ENCODE measurements at places on chromosomes 1 and 21. TPM values are rescaled to one million over a fixed set of nuclear protein-coding genes. Genes with fewer than 3 reads are reported as not detected.

KLHL21 gene
- 37.3 TPM for total RNA-seq

RNU5D-1 gene
- total RNA-seq = not detected

ANGEL2 gene
- total RNA-seq = 41.2 TPM

RPL5 gene
- total RNA-seq = 1,468 TPM

NBPF4 gene
- 0.11 TPM for total RNA-seq

ARHGEF16 gene
- total RNA-seq = not detected

S100A2 gene
- total RNA-seq = 0.81 TPM

CCDC181 gene
- total RNA-seq = 0.24 TPM

DNA sequence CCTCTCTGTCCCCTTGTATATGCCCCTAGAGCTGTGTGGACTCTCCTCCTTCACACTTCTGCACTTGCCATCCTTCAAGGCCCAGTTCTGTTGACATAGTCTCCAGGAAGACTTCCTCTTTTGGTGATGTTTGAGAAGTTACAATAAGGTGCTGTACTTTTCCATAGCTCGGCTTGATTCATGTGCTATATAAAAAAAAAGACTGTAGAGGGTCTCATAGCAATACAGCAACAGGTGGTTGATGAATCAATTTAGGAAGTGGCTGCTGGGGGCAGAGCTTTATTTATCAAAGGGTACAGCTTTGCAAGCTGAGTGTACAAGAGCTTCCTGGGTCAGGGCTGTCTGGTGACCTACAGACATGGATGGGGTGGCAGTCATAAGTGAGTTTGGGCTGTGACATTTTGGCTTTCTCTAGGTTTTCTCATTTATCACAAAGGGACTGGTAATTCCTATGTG is 102.7 kb downstream of the RUNX1 start:
- no peak for DNase-seq

DNA sequence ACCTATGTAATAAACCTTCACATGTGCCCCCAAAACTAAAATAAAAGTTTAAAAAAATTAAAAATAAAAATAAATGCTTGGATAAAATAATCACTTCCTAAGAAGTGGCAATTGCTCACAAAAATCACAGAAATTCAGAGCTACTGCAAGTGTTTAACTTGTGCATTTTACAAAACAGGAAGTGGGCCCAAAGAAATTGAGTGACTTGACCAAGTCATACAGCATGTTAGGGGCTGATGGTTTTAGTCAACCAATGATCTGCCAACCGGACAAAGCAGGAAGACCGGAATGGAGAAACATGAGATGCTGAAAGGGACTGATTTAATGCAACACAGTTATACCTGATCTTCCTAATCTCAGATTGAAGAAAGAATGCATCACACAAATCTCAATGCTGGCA is 96.5 kb downstream of the SMYD2 start:
- DNase-seq = no peak

GRCh38 chr1:248670003-248670402 is 14.7 kb upstream of the OR2T27 start:
- DNase-seq = no peak

DNA sequence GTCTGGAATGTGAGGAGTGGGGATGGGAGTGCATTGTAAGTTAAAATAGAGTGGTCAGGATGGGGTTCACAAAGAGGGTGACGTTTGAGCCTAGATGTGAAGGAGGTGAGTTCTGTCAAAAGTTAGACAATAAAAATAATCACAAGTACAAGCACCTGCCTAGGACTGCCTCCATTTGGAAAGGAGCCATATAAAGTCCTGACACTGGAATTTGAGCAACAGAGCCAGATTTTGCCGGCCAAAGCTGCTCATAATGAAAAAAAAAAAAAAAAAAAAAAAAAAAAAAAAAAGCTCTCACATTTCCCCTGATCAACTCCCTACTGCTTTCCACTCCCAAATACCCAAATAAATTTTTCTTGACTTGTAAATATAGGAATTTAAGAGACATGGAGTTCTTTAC is 4.1 kb downstream of the PALMD start:
- no peak for DNase-seq

DNA sequence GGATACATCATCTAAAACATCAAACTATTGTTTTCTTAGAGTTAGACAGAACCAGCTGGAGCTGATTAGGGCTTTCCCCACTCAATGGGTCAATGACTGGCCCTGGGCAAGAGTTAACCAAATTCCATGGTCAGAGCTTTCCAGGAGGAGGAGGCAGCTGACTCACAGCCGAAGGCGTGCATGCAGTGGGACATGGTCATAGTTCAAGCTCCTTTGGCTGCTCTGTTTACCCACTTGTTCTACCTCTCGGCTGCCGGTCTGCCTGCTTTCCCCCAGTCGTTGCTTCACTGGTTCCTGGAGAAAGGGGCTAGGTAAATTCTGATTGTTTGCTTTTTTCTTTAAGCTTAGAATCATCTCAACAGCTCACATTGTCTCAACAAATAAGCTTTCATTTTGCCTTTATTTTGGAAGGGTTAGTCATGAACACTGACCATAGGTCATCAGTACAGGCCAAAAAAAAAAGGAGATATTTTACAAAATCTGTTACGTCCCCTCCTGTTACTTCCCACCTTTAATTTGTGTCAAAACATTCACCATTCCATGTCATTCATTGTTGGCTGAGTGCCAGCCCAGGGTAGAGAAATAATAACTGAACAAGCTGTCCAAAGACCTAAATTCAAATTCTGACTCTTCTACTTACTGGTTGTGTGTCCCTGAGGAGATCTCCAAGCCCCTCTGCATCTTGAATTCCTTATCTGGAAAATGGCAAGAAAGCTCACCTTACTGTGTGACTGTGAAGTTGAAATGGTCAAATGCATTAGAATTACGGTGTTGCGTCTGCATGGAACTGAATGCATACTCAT is 12.0 kb downstream of the MAB21L3 start:
- DNase-seq = no peak

GRCh38 chr1:3247521-3248121 is 178.6 kb downstream of the PRDM16 start:
- DNase-seq = no peak

- DNase-seq = no peak
These were observed 9.3 kb upstream of the F3 start for GRCh38 chr1:94550800-94551241.

- DNase-seq = no peak
These were observed 89.5 kb downstream of the FNBP1L start for GRCh38 chr1:93537396-93537795.

DNA sequence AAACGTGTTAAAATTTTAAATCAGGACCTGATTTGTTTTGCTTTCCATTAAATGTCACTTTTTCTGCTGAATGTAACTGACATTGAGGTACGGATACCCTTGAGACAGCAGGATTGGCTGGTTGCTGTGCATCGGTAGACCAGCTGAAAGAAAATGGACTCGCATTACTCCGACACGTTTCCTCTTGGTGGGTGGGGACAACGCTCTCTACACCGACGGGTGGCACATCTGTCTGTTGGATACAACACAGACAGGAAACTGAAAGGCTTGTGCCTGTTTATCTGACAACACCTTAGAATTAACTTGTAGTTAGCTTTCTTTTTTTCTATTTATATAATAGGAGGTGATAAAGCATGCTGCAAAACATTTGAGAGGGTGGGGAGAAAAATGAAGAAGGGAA is 19.4 kb downstream of the PRPF38A start:
- DNase-seq = peak; percentile 71

DNA sequence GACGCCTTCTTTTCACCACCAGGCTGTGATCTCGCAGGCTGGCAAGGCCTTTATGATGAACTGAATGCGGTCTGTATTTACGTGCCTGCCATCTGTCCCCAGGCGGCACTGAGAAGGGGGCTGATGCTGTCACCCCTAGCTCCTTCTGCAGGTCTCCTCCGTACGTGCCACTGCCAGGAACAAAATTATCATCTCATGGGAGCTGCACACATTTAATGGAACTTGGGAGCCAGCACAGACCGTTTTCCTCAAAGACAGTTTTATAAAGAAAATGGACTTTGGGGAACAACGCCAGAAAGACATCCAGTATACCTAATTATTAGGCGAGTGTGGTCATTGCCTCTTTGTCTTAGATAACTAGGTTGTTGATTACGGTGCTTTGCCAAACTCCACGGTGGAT is 434.5 kb downstream of the KIF26B start:
- DNase-seq = no peak

- no peak for DNase-seq
These were observed 88.5 kb upstream of the QSOX1 start for GRCh38 chr1:180066150-180066549.

DNA sequence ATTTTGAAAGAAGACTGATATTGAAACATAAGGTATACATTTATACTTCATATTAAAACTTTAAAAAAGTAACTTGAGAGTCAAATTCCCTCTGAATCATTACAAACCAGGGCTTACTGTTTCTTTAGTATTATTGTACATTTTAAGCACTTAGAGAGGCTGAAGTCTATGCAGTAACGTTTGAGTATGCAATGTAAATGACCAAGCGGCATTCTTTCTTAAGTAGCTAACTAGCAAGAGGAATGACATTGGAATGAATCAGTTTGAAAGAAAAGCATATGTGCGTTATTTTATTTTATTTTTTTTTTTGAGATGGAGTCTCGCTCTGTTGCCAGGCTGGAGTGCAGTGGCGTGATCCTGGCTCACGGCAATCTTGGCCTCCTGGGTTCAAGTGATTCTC is 24.3 kb downstream of the WNT2B start:
- DNase-seq = no peak

DNA sequence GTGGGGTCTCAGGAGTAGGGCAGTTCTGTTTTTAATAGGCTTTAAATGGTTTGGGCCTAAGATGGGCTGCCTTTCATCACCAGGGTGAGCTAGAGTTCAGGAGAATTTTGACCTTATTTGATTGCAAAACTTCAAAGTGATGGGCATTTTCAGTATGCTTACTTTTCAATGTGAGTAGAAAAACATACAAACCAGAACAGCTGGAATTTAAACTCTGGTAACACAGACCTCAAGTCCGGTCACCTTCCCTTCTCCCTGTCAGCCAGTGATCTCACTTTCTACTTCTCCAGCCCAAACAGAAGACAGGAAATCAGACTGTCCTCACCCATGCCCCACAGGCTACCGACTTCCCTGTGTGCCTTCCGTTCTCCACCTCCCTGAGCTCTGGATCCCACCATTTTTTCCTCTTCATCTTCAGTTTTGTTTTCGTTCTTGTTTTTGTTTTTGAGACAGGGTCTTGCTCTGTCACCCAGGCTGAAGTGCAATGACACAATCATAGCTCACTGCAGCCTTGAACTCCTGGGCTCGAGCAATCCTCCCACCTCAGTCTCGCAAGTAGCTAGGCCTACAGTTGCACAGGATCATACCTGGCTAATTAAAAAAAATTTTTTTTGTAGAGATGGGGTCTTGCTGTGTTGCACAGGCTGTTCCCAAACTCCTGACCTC is 374.0 kb downstream of the CAMTA1 start:
- DNase-seq = no peak

- no peak for DNase-seq
These were observed 17.5 kb downstream of the KLHL12 start for GRCh38 chr1:202909494-202909893.

DNA sequence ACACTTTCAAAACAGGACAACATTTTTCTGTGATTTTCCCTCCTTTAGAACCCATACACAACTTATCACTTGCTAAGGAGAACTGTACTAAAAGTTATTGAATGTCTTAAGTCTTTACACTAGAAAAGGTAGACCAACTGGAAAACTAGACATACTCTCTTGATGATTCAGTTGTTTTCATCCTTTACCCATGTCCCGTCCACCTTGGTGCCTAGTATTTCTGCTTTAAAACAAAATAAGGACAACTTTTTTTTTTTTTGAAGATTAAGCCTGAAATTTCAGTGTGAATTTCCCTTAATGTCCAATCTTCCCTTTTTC is 4.5 kb downstream of the CDKN2C start:
- DNase-seq = no peak

DNA sequence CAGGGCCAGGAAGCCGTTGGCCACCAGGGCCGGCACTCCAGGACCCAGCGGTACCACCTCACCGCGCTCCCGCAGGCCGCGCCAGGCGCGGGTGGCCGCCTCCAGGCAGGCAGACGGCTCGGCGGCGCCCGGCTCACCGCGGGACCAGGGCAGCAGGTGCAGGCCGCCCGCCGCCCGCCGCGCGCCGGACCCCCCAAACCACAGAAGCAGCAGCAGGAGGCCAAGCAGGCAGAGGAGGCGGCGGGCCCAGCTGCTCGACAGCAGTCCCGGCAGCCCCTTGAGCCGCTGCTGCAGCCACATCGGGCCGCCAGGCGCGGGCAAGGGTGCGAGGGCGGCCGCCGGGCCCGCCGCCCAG is 312 bp downstream of the KIAA2013 start:
- DNase-seq = peak; percentile 9

GRCh38 chr1:169018751-169019150 is 87.7 kb upstream of the ATP1B1 start:
- no peak for DNase-seq

DNA sequence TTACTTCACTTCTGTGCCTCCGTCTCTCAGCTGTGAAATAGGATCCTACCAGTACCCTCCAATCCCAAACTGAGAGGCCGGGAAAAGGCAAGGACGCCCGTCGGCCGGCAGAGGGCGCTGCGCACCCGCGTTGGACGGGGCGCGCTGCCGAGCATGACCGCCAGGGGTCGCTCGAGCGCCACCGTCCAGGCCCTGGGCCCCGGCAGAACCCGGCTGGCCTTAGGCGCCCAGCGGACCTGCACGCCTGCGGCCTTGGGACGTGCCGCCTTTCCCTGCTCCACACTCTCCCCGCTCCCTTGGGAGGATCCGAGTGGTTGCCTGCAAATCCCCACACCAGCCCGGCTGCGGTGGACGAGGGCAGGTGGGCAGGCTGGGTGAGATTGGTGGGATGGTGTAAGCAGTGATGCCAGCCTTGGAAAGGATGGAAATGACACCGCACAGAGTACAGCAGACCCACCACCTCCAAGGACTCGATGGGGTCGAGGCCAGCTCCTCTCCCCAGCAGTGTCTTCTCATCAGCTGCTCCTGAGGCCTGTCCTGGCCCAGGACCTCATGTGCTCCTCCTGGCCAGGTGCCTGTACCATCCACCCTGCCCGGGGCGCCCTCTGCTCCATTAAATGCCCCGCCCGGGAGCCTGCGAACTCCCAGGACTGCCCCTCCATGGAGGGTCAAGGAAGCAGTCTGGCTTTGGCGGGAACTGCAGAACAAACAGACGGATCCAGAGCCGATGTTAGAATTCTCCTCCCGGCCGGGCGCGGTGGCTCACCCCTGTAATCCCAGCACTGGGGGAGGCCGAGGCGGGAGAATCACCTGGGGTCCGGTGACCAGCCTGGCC is 47.4 kb upstream of the LBR start:
- peak; percentile 66 for DNase-seq

DNA sequence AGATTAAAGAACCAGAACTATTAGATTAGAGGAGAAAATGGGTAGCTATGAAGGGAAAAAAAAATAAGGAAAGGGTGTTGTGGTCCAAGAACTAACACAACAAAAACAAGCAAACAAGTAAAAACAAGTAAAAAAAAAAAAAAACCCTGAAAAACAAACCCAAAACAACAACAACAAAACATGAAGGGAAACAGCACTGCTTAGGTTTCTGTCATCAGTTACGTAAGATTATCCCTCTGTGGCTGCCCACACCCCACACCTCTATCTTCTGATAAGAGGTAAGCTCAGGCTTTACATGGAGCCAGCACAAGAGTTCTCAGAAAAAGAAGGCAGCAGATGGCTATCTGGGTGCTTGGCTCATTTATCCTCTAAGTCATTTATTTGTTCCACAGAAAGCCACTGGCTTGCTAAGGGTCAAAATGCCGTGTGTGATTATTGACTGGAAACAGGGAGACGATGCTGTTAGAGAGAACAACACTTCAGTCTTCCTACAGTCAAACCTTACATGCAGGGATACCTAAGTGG is 57.5 kb downstream of the KIAA0319L start:
- DNase-seq = peak; percentile 9
